Islet precursor cell (in vitro differentiated cells): ENCODE measurements at places on chromosomes 5 and 9.

DNA sequence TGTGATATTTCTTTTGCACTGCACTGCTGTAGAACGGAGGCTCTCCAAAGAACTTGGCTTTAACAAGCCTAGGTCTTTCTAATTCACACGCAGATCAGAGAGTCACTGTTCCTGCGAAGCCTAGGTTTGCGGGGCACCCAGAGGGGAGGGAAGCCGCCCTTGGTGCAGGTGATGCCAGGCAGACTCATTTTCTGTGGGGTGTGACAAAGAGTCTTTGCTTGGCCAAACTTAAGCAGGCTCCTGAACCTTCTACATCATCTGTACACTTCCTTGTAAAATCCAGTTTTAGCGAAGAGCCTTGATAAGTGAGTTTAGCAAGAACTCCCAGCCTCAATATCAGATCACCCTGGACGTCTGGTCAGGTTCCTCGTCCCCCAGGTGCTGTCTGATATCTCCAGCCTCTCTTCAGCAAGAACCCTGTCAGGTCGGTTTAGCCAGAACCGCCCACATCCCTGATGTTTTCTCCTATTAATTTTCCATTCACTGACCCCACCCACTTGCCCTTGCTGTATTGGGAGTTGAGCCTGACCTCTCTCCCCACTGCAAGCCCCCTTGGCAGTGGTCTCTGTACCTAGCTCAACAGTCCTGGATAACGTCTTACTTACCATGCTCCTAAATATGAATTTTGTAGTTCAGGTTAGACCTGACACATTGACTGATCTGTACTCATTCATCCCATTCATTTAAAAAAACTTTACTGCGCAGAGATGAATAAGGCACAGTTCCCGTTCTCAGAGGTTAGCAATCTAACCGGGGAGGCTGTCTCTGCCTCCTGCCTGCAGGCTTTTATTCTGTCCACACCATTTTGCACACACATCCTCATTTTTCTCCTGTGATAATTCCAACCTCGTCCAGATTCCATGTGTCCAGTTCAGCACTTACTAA is 880 bp upstream of the UBAC1 start:
- no peak for DNase-seq

DNA sequence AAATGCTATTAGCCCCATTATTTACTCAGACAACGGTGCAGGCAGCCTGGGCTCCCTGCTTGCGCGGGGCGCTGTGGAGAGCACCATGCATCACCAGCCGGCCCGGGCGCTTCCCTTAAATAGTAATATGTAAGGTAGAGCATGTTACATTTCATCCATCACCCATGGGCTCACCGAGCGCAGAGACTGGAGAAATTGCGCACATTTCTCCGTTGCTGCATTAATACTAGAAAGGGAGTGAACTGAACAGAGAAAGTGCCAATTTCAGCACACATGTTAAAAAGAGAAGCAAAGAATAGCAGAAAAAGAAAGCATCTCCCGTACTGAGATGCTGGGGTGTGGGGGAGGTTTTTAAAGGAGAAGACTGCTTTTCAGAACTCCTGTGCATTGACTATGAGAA is 400.3 kb downstream of the ZSWIM6 start:
- no peak for DNase-seq

- DNase-seq, result no peak
Observed at GRCh38 chr9:92761686-92762085, 2.9 kb downstream of the BICD2 start.

- DNase-seq, result no peak
Observed at GRCh38 chr9:136544964-136545691, 720 bp downstream of the NOTCH1 start.

DNA sequence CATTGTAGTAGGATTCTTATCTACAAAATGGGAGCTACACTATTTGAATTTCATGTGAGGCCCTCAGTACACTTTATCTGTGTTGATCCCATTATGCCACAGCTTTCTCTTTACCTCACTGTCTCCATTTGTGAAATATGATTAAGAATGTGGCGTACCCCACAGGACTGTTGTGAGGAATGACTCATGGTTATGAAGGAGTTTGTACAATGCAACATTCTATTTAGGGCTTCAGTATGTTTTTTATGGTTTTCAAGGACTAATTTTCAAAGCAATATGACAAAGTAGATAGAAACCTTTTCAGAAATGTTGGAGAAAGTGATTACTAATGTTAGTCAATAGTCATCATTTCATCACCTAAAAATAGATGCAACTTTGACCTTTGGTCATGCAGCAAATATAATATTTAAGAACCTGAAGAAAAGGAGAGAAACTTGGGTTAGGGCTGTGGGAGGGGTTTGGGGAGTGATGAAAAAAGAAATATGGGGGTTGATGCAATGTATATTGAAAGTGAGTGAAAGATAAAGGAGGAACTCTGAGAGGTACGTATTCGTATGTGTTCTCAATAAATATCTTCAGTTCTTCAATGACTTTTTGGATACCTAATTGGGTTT is 53.7 kb upstream of the PIP5K1B start:
- no peak for DNase-seq
